GM10248 (cell line): ENCODE measurements at places on chromosomes 16 and 17.
A peak's percentile ranks its signal among the peaks of the same experiment; 100 is the strongest.

DNA sequence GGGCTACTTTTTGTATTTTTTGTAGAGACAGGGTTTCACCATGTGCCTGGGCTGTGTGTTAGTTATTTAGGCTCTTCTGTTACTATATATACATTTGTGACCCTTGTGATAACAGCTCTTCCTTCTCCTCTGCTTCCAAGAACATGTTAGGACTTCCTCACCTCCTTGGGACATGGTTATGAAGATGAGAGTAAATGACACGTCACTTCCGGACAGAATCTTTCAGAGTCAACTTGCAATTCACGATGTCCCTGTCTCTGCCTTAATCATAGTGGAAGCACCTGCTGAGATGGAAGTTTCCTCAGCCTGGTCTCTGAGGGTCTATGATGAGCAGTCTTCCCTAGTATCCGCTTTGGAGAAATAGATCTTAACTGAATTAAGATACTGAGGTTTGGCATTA, 42.9 kb downstream of the CCDC42 start:
- DNase-seq: no peak

GRCh38 chr16:4486126-4486893, 10.1 kb downstream of the HMOX2 start:
- no peak for DNase-seq

DNA sequence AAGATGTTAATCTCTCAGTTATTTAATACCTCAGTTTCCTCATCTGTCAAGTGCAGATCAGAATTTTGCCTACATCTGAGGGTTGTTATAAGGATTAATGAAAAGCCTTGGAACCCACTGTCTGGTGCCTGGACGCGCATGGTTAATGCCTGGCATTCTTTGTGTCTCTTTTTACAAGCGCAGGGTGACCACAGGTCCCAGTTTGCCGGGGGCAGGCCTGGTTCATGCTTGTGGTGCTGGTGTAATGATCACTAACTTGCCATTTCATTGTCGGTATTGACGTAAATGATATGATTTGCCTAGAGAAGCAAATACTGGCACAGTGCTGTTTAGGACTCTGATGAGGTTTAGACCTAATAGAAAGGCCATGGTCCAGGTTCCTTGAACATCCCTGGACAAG, 23.1 kb downstream of the MRC2 start:
- no peak for DNase-seq

GRCh38 chr16:67421030-67421429, 4.8 kb upstream of the ZDHHC1 start:
- no peak for DNase-seq

DNA sequence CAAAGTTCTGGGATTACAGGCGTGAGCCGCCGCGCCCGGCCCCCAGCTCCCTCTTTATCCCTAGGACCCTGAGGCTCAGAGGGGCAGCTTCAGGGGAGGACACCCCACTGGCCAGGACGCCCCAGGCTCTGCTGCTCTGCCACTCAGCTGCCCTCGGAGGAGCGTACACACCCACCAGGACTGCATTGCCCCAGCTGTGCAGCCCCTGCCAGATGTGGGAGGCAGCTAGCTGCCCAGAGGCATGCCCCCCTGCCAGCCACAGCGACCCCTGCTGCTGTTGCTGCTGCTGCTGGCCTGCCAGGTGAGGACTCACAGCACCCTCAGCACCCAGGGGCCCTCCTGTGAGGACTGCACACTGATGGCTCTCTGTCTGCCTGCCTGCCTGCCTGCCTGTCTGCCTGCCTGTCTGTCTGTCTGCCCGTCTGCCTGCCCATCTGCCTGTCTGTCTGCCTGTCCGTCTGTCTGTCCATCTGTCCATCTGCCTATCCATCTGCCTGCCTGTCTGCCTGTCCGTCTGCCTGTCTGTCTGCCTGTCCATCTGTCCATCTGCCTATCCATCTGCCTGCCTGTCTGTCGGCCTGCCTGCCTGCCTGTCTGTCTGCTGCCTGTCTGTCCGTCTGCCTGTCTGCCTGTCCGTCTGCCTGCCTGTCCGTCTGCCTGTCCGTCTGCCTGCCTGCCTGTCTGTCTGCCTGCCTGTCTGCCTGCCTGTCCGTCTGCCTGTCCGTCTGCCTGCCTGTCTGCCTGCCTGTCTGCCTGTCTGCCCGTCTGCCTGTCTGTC, 5.0 kb downstream of the GCGR start:
- DNase-seq: no peak

DNA sequence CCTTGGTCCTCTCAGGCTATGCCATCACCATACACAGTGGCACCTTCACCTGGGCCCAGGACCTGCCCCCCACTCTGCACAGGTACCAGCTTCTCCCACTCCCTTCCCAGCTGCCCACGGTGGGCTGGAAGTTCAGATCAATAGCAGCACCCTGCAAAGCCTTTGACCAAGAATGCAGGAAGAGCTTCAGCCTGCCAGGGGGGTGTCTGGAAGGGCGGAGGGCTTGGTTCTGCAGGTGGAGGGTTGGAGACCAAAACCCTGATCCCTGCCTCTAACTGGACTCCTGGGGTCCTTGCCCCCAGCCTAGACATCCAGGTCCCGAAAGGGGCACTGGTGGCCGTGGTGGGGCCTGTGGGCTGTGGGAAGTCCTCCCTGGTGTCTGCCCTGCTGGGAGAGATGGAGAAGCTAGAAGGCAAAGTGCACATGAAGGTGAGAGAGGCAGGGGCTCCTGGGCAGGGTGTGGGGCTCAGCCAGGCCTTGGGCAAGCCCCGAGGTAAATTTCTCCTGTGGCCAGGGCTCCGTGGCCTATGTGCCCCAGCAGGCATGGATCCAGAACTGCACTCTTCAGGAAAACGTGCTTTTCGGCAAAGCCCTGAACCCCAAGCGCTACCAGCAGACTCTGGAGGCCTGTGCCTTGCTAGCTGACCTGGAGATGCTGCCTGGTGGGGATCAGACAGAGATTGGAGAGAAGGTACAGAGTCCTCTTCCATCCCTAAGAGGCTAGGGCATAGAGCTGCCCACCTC, 34.3 kb downstream of the ABCC3 start:
- DNase-seq: no peak

- no peak for DNase-seq
Observed at GRCh38 chr17:63488851-63489250, 12.0 kb downstream of the ACE start.

DNA sequence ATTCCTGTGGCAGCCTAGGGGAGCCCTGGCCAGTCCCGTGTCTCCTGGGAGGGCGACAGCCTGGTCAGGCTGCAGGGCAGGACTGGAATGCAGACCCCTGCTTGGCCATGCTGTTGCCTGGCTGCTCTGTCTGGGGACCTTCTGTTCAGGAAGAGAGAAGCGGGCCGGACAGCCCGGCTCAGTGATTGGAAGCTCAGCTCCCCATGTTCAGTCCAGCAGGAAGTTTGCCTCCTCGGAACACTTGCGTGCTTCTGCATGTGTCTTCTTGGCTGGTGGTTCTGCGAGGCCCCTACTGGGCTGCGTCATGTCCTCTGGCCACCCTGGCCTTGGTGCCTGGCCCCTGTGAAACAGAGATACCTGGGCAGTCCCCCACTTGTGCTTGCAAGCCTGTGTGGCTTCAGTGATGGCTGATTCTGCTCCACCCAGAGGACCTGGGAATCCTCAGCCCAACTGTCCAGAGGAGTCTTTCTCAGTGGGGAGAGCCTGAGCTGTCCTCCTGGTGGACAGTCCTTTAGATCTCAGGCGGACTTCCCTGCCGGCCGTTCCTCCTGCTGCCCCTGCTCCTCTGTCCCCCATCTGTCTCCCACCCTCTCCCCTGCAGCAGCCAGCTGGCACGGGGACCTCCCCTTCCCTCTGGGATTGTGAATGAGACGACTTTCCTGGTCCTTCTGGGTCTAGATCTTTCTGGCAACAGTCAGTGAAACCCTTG, 279.5 kb downstream of the SEC14L1 start:
- no peak for DNase-seq

DNA sequence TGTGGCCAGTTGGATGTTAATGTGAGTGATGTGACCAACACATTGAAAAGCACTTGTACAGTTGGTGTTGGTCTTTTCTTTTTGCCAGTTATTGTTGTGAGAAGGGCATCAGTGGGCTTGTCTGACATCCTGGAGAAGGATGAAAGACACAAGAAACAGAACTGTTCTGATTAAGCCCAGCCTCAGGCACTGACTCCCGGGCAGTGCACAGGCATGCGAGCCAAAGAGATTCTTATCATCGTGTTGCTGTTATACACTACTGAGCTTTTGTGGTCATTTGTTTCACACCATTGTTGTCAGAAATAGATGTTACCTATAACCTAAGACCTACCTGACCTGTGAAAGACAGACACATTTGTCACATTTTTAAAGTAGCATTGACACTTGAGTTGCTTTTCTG, 236.8 kb upstream of the CA10 start:
- no peak for DNase-seq

GRCh38 chr16:88807626-88808453, 3.9 kb downstream of the APRT start:
- no peak for DNase-seq

- DNase-seq: no peak
Observed at GRCh38 chr16:68710211-68710610, 26.9 kb upstream of the CDH1 start.

GRCh38 chr17:55830699-55831471, 80.0 kb downstream of the PCTP start:
- no peak for DNase-seq

DNA sequence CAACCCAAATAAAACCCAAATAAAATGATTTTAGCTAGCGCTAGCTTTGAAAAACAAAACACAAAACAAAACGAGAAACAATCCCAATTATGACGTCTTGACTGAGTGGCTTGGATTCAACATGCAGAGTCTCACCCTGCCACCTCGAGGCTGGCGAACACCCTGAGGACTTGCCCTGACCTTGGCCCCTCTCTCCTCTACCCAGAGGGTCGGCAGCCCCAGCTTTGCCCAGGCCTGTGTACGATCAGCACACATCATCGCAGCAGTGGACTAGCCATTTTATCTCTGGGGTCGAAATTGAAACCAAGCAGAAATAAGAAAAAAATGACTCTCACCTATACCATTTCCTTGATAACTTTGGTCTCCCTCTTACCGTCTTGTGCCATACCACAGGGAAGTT, 4.9 kb downstream of the JMJD6 start:
- no peak for DNase-seq

DNA sequence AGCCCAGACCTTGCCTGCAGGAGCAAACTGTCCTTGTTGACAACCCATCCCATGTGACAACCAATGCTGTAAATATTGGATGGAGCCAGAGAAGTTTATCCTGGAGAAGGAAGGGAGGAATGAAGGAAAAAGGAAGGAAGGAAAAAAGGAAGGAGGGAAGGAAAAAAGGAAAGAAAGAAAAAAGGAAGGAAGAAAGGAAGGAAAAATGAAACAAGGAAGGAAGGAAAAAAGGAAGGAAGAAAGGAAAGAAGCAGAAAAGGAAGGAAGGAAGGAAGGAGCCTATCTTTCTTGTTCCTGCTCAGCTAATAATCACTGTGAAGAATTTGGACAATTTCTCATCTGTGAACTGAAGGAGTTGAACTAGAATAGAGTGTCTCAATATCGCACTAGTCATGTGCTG, 56.1 kb downstream of the ACSM2B start:
- no peak for DNase-seq

GRCh38 chr16:20347666-20348364, 4.7 kb downstream of the UMOD start:
- no peak for DNase-seq

DNA sequence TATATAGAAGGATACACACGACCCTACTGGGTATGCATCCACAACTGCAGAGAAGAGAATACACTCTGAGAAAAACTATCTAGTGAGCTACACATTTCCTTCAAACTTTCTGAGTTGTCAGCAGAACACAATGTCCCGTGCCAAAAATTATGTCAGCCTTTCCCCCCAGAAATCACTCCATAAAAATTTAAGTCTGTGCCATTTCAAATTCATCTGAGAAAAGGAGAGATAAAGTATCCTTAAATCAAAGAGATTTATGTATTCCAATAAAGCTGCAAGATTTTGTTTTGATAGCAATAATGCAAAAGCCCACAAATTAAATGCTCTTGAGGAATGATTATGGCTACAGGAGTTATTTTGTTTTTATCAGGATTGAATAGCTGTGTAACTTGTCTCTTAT, 760.1 kb downstream of the CDH11 start:
- no peak for DNase-seq

DNA sequence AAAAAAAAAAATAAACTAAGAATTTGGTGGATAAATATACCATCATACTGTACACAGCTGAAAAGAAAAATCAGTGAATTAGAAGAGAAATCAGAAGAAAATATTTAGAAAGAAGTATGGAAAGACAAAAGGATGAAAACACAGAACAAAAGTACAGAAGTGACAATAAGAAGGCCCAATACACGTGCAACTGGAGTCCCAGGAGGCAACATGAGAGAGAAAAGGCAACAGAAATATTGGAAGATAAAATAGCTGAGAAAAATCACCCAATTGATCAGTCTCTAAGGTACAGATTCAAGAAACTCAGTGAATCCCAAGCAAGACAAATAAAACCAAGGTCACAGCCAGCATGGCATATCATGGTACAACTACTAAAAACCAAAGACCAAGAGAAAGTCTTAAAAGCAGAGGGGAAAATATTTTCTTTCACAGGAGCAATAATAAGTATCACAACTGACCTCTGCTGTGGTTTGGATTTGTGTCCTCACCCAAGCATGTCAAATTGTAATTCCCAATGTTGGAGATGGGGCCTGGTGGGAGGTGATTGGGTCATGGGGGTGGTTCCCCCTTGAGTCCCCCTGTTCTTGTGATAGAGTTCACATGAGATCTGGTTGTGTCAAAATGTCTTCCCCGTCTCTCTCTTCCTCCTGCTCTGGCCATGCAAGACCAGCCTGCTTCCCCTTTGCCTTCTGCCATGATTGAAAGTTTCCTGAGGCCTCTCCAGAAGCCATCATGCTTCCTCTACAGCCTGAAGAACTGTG, 20.2 kb upstream of the ENGASE start:
- no peak for DNase-seq

GRCh38 chr17:78588258-78589030, 11.2 kb upstream of the DNAH17 start:
- DNase-seq: no peak

DNA sequence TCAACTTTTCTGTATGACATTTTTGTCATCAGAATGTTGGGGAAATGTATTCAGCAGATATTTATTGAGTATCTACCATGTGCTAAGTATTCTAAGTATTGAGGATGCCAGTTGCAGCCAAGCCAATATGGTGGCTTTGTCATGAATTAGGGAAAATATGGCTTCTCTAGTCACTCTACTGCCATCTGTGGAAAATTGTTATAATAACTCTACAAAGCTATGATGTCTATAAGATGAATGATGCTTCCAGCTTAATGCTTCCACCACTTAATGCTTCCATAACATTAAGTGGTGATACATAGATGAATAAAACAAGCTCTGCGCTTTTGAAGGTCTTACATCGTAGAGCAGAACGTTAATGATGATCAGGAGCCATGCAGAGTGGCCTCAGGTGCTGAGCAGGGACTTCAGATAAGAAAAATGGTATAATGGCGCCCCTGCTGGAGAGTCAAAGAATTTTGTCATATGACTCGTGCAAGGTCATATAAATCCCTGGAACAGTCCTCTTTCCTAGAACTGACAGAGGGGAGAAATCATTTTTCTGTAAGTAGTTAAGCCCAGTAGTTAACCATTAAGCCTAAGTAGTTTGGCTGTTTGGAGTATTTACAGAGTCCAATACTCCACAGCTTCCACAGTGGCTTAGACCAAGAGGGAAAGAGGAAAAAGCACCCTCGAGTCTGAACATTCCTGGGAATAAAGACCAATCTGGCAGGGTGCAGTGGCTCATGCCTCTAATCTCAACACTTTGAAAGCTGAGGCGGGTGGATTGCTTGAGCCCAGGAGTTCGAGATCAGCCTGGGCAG, 2.7 kb upstream of the TMIGD1 start:
- peak; percentile 33 for DNase-seq

- DNase-seq: no peak
Observed at GRCh38 chr17:18315562-18315922, 449 bp downstream of the SMCR8 start.
